T-cell (primary cell): ENCODE measurements at places on chromosomes 2 and 18. TPM values are rescaled to one million over a fixed set of nuclear protein-coding genes. Genes with fewer than 3 reads are reported as not detected.

- H3K27me3 ChIP-seq, result no peaks in the 10 kb centered on the region
- no peak overlapping the region for H3K4me3 ChIP-seq
- H3K27ac ChIP-seq, result no peak overlapping the region
- no peaks in the 10 kb centered on the region for H3K36me3 ChIP-seq
- no peak for DNase-seq
- no peaks in the 10 kb centered on the region for H3K4me1 ChIP-seq
Observed at GRCh38 chr2:196610796-196611195, 28.7 kb upstream of the CCDC150 start.

DNA sequence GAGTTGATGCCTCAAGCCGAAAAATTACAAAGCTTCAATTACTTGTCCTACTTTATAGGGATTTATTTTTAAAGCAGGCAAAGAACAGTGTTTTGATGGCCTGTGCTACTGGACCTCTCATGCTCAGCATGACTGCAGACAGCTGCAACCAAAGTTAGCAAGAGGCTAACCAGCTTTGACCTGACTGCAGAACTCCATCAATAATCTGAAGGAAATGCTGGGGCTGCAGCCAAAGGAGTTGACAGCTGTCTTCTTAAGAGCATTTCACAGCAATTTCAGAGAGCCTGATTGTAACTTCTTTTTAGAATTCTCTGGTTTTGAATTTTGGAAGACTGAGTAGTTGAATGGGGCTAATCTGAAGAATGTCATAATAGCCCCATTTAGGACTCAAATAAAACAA, 46.5 kb upstream of the SESTD1 start:
- no peaks in the 10 kb centered on the region for H3K27me3 ChIP-seq
- H3K4me3 ChIP-seq, result no peak overlapping the region
- no peaks in the 10 kb centered on the region for H3K4me1 ChIP-seq
- no peak for DNase-seq
- H3K27ac ChIP-seq, result no peak overlapping the region
- H3K36me3 ChIP-seq, result no peaks in the 10 kb centered on the region

GRCh38 chr2:122078451-122078850, 323.0 kb downstream of the TSN start:
- H3K4me1 ChIP-seq, result no peaks in the 10 kb centered on the region
- no peaks in the 10 kb centered on the region for H3K36me3 ChIP-seq
- no peak overlapping the region for H3K27ac ChIP-seq

GRCh38 chr2:122145856-122146255, 390.4 kb downstream of the TSN start:
- no peaks in the 10 kb centered on the region for H3K27me3 ChIP-seq
- H3K36me3 ChIP-seq, result no peaks in the 10 kb centered on the region
- no peak overlapping the region for H3K4me3 ChIP-seq

GRCh38 chr2:15623481-15623796, 31.8 kb downstream of the DDX1 start:
- H3K4me3 ChIP-seq, result no peak overlapping the region
- H3K36me3 ChIP-seq, result peaks cover 80% of the 10 kb centered on the region
- no peak overlapping the region for H3K27ac ChIP-seq

GRCh38 chr2:20186078-20186854, 38.7 kb downstream of the SDC1 start:
- no peaks in the 10 kb centered on the region for H3K36me3 ChIP-seq
- H3K4me3 ChIP-seq, result no peak overlapping the region
- no peak for DNase-seq
- H3K4me1 ChIP-seq, result no peaks in the 10 kb centered on the region
- no peaks in the 10 kb centered on the region for H3K27me3 ChIP-seq

- no peak for DNase-seq
- H3K36me3 ChIP-seq, result no peaks in the 10 kb centered on the region
- H3K4me3 ChIP-seq, result no peak overlapping the region
Observed at GRCh38 chr2:144686518-144687215, 166.7 kb upstream of the ZEB2 start.

- no peaks in the 10 kb centered on the region for H3K4me1 ChIP-seq
- H3K4me3 ChIP-seq, result no peak overlapping the region
- H3K27ac ChIP-seq, result no peak overlapping the region
- no peak for DNase-seq
Observed at GRCh38 chr2:180143633-180144337, 136.7 kb upstream of the CWC22 start.

Gene SCG2
- not detected for total RNA-seq

Gene PLCD4
- total RNA-seq, result 0.38 TPM

Gene UGT1A10
- not detected for total RNA-seq
